NCI-H774 (cell line): ENCODE measurements at places on chromosomes 3 and 15.

DNA sequence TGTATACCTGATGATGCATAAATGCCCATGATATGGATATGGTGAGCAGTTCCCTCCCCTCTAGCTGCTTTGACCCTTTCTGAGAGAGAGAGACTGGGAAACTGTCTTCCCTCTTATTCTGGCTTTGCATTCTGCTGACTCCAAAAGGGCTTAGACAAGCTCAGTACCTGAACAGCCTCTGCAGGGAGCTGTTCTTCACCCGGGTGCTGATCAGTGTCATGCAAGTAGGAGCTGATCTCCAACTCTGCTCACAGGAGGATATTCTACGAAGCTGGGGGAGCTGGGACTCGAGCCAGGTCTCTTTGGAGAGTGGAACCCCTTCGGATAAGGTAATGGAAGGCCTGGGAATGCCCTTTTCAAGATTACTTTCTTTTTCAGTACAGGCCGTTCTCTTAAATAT, 237.1 kb downstream of the RYR3 start:
- no peak for DNase-seq

- DNase-seq: no peak
These were observed 239.3 kb downstream of the ALCAM start for GRCh38 chr3:105606016-105606415.

DNA sequence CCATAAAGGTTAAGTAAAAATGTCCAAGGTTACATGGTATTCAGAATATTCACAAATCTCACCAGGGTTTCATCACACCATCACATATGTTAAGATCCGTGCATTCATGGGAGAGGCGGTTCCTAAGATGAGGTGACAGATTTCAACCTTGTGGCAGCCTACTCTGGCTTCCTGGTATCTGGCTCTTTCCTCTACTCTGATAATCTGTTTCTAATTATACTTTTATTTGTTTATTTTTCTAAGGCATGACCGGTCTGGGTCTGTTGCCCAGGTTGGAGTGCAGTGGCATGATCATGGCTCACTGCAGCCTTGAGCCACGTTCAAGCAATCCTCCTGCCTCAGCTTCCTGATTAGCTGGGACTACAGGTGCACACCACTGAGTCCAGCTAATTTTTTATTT, 34.4 kb downstream of the RAF1 start:
- no peak for DNase-seq

- DNase-seq: no peak
These were observed 3.2 kb upstream of the FBXL22 start for GRCh38 chr15:63593705-63594671.

GRCh38 chr3:4732925-4733324, 239.8 kb downstream of the ITPR1 start:
- DNase-seq: no peak

DNA sequence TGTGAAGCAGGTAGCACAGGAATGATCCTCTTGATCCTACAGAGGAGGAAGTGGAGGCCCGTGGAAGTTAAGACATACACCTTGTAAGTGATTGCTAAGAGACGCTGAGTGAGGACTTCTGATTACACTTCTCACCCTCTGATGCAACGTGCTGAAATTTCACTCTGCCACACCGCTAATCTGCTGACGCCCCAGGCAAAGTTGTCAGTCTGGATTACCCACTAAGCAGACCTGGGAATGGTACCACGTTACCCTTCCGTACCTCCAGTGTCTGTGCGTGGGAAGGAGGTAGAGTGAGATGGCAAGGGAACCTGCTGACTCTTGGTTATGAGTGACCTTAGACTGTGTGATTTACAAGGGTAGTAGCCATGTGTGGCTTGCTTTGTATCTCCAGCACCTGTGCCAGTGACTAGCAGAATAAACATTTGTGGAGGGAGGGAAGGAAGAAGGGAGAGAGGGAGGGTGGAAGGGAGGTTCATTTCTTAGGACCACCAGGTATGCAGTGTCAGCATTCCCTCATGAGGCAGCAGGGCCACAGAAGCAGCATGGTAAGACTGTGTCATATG, 115.0 kb downstream of the ALDH1A2 start:
- DNase-seq: no peak
